ENCODE measurements at places on chromosomes 2 and 18. TPM values are rescaled to one million over a fixed set of nuclear protein-coding genes. Genes with fewer than 3 reads are reported as not detected.

- DNase-seq, result no peak
Measured at GRCh38 chr2:233922471-233922870, 5.3 kb downstream of the TRPM8 start.

- DNase-seq, result peak; percentile 61
Measured at GRCh38 chr18:26656944-26657536, 108.7 kb upstream of the KCTD1 start.

GRCh38 chr2:190407662-190408537 lies at the start of gene MFSD6:
MFSD6 (plus strand) TSS chr2:190408355; CDS start chr2:190436030, 27,675 bp downstream.
- DNase-seq, result no peak

- DNase-seq, result no peak
Measured at GRCh38 chr18:23964282-23965238, 50.0 kb upstream of the TTC39C start.

GRCh38 chr18:32262092-32262491 lies 72.3 kb downstream of the MEP1B start:
- no peak for DNase-seq

DNA sequence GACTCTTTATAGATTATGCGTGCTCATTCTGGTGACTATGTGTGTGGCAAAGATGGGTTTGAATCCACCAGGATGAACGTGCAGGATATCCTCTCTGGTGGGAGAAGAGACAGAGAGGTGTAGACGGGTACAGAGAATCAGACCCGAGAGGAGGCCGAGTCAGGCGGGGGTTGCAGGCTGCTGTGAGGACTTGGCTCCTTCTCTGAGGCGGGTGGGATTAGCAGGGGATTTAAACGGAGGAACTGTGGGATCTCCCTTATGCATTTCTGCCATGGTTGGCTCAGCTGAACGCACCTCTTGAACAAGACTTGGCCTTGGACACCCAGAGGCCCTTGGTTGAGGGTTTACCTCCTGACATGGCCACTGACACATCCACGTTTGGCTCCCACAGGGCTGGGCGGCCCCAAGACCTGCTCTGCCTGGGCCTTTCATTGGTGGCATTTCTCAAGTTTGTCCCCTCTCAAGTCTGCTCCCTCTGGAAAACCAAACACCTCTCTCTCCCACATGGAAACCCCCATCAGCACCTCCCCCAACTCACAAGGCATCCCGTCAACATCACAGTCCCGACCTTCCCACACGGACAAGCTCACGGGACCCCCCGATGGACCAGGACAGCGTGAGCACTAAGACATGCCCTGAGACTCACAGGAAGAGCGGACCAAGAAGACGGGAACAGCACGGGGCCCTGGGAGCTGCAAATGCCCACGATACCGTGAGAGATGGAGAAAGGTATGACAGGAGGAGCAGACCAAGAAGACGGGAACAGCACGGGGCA lies 158.3 kb downstream of the RTP5 start:
- no peak for DNase-seq

- no peak for DNase-seq
Measured at GRCh38 chr2:159226059-159226461, 60.4 kb downstream of the WDSUB1 start.

DNA sequence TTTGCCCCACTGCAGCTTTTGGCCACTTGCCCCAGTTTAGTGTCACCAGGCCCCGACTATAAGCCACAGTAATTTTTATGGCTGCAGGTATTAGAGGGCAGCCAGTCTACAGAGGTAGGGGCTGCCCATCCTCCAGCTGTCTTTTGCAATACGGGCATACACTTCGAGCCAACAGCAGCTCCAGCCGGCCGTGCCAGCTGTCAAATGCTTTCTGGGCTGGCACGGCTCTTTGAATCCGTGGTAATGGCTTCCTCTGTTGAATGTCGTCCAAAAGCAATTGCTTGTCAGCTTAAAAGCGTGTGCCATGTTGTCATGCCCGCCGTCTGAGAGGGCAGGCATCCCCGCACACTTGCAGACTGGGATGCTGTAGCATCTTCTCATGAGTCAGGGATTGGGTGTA lies 41.3 kb downstream of the BCL2L11 start:
- no peak for DNase-seq

DNA sequence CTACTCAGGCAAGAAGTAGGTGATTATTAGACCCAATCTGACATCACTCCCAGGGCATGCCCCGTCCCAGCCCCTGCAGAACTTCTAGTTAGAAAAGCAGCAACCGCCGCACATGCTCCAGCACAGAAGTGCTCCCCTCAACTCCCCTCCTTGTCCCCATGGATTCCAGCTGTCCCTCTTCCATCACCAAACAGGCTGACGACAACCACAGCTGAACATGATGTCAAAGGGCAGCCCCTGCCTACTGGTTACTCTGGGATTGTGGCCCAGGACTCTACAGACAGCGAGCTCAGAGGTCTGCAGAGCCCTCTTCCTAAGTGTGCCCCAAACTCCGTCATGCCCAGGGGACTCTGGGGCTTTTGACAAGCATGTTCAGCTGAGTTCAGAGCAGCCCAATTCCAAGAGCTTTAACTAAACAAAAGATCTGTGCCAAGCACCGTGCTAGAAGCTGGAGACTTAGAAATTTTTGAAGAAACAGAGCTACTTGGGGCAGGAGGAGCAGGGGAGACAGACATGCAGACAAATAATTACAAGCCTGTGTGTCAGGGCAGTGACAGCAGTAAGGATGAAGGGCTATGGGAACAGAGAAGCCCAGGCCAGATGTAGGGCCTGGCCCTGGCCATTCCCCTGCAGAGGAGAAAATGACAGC lies 148.1 kb downstream of the BCL11A start:
- no peak for DNase-seq

DNA sequence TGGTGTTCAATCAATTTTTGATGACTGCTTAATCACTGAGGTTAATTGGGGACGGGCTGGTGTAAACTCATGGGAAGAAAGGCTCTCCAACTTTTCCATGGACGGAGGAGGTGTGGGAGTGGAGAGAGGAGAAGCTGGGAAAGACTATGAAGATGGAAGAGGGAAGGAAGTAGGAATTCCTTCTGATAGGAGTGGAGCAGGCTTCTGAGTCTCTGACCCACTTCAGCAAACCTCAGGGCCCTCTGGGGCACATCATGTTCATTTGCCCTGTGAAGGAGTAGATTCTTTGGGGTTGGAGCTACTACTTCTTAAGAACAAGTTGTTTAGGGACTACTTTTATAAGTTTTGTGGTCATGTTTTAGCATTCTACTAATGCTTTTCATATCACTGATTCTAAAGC lies 87.0 kb upstream of the MAP4K3 start:
- DNase-seq, result no peak

DNA sequence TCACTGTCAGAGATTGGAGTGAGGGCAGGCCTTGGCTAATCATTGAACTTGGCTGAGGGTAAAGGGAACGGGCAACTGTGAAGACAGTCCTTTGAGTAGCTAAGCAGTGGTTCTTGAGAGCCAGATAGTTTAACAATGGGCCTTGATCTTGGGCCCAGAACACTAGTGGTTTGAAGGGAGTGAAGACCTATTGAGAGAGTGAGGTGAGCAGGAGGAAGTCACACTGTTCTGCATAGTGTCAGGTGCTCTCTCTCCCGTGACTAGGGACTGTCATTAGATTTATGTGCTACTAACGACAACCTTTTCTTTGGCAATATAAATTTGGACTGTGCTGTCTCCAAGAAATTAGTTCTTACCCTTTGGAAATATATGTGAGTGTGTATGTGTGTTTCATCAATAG lies 44.6 kb upstream of the ALMS1 start:
- DNase-seq, result no peak

DNA sequence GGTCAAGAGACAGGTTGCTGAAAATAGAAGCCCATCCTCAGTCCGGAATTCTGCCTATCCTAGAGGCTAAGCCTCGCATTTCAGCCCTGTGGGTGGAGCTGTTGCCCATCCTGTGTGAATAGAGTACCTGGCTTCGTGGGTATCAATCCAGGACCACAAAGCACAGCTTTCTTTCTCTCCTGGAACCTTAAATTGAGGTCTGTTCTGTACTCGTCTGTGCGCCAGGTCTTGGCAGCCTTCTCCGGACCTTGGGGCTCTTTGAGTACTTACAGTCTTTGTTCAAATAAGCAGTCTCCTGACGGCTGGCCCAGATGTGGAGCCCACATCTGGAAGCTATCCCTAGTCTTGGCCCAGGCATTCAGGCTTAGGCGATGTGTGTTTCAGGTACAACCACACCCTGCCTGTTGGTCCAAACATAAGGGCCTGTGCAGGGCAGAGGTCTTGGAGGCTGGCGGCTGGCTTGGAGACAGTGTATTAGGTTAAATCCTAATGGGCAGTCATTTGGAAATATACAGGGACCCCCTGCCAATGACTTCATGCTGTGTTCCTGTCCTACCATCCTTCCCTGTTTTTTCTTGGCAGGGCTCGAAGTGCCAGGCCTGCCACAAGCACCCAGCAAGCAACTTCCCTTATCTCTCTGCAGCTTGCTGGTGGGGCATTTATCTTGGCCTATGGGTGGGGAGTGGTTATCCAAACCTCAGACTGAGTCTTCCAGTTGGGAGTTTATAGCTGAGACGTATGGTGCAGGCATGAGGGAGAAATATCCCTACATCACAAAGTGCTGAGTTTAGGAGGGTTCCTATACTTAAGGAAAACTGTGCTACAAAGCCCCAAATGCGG lies 294.1 kb downstream of the BCL2 start:
- DNase-seq, result no peak

GRCh38 chr18:53566626-53567025 lies 657.8 kb downstream of the MBD2 start:
- DNase-seq, result no peak

GRCh38 chr2:134790487-134790886 lies 47.9 kb upstream of the ACMSD start:
- no peak for DNase-seq

GRCh38 chr2:222522082-222522481 lies 97.7 kb downstream of the SGPP2 start:
- no peak for DNase-seq

- no peak for DNase-seq
Measured at GRCh38 chr2:88866756-88867155, 175.3 kb downstream of the RPIA start.

DNA sequence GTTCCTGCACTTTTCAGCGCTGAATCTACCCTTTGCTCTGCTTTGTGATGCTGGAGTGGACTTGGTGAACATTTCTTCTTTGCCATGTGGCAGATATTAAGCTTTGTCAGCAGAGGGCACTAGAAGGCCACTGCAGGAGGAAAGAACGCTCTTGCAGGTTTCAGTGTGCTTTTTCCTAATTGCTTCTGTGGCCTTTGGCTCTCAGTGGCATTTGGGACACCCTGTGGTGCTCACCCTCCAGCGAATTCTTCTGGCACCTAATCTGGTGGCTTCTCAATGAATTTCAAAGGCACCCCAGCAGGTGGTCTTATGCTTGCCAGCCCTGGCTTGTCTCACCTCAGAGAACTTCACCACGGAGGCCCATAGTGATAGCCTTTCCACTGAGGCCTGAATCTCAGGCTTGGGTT lies 146.7 kb downstream of the MYO3B start:
- DNase-seq, result no peak

GRCh38 chr2:171957061-171957460 lies 34.8 kb downstream of the HAT1 start:
- DNase-seq, result no peak

DNA sequence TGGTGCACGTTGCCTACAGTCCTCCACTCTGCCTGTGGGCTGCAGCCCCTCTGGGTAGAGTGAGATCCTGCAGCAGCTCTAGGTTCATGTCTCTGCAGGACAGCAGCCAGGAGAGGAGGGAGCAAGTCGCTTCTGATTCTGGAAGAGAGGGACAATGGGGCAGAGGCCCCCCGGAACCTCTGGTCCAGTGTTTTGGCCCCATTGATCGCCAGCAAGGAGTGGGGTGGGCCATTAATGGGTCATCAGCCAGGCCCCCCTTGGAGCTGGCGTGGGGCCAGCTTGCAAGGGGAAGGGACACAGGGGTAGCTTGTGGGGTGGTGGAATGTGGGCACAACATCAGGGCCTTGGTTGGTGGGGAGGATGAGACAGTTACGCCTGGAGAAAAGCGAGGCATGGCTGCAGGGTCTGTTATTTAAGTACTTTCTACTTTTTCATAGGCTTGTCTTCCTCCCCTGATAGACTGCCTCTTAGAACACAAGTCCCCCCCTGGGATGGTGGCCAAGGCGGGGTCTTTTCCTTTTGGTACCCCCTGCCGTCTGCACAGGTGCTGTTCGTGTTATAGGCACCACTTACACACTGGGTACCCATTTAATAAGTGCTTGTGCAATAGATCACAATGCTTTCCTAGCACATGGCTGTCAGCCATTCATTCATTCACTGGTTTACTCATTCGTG lies 44.6 kb downstream of the INHBB start:
- DNase-seq, result no peak

DNA sequence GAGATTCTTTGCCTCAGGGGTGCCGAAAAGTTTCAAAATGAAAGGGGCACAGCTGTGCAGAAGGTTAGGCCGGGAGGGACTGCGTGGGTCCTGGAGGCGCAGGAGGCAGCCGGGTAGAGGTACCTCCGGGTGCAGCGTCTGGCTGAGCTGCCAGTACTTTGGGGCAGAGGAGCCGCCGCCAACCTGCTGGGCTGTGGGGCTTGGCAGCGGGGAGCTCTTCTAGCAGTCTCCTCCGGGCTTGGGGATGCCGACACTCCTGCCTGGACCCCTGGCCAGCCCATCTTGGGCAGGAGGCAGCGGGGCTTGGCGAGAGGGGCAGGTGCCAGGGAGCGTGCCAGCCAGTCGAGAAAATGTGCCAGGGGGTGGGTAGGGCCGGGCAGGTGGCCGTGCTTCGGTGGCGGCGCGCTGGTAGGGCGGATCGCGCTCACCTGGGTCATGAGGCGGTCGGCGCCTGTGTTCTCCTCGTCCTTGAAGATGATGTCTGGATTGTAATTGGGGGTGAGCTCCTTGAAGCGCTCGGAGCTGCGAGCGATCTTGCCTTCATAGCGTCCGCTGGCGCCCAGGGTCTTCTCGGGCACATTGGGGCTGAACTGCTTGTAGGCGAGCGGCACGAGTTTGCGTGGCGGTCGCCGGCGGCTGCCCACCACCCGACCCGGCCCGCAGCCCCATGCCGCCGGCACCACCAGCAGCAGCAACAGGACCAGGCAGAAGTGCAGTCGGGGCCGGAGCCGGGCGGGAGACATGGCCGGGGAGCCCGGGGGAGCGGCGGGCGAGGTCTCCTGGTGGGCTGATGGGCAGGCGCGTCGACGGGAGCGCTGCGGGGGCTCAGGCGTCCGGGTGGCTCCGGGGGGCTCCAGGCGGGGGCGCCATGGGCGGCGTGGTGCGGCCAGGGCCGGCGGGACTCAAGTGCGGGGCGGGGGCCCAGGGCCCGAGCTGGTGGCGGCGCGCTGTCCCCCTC lies 717 bp downstream of the IHH start:
- no peak for DNase-seq

DNA sequence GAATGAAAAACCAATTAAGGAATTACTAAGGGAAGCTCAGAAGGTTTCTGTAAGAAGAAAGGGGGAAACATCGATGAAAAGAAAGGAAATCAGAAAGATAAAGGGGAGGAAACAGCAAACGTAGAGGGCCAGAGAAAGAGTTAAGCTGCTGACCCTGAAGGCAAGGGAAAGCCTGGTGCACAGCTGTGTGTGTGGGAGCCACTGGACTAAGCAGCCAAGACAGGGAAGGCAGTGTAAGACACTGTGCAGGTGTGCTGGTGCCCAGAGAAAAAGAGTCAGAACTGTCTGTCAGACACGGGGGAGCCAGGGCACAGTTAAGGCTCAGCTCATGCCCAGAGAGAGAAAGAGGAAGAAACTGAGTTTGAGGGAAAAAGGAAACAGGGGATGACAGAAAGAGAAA lies 104.0 kb downstream of the HIBCH start:
- DNase-seq, result no peak

Gene PSMA8
- polyA plus RNA-seq, result not detected

Gene SERPINB11
- polyA plus RNA-seq, result not detected

Gene G6PC2
- polyA plus RNA-seq, result not detected

Gene ACVR1C
- 0.34 TPM for polyA plus RNA-seq

Data from left renal pelvis (tissue), 4 donors.